ENCODE measurements at places on chromosomes 1 and 21.

- DNase-seq: no peak
These were observed 3.4 kb downstream of the KCNA3 start for GRCh38 chr1:110671361-110671760.

DNA sequence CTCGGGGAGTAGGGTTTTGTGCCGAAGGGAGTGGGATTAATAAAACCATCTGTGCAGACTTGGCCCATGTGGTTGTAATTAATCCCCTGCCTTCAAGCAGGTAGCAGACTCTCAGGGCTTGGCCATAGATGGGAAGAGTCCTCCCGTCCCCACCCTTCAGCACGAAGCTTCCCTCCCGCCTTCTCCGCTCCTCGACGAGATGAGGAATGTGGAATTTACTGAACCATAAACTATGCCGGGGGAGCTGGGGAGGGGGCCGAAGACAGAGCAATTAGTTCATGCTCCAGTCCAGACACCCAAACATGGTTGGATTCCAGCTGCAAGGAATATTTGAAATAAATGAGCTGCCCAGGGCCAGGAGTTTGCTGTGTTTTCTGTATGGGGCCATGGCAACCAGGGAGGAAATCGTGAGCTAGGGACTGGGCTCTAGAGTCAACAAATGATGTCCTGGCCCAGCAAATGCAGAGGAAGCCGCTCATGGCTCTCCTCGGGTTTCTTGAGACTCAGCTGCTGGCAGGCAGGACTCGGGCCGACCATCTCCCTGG, 78.8 kb downstream of the SPSB1 start:
- DNase-seq: no peak

- no peak for DNase-seq
These were observed 977 bp downstream of the LCA5L start for GRCh38 chr21:39444421-39445180.

DNA sequence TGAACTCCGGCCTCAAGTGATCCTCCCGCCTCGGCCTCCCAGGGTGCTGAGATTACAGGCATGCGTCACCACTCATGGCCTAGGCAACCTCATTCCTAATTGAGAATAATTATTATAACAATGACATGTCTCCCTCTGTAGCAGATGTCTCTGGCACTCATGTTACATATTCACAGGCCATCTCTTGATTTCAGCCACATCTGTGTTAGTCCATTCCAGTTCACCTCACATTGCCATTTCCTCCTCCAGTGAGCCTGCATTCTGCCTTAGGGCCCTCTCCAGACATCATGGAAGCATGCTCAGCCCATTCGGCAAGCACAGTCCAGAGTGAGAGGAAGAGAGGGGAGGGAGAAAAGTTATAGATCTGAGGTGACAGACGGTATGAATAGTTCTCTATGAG, 32.5 kb downstream of the CDKN2C start:
- DNase-seq: no peak

- no peak for DNase-seq
These were observed 8.1 kb upstream of the ACKR1 start for GRCh38 chr1:159196543-159196942.

- DNase-seq: no peak
These were observed 62.3 kb downstream of the ARHGEF10L start for GRCh38 chr1:17601643-17602382.

DNA sequence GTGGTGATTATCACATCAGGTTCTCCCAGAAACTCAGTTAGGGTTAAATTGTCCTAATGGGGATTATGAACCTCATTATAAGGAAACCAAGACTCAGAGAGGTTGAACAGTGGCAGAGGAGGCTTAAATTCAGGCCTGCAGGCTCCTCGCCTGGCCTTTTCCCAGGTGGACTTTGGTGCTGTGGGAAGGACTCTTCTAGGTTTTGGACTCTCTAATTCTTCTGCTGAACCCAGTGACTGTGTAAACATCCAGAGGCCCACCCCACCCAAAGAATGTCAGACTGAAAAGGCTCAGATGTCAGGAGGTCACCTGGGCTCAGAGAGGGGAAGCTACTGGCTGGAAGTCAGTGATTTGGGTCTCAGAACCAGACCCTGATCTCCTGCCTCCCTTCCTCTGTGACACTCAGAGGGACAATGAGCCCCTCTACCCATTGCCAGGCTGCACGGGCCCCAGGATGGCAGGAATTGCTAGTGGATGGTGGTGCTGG, 2.5 kb downstream of the ZNF362 start:
- no peak for DNase-seq

DNA sequence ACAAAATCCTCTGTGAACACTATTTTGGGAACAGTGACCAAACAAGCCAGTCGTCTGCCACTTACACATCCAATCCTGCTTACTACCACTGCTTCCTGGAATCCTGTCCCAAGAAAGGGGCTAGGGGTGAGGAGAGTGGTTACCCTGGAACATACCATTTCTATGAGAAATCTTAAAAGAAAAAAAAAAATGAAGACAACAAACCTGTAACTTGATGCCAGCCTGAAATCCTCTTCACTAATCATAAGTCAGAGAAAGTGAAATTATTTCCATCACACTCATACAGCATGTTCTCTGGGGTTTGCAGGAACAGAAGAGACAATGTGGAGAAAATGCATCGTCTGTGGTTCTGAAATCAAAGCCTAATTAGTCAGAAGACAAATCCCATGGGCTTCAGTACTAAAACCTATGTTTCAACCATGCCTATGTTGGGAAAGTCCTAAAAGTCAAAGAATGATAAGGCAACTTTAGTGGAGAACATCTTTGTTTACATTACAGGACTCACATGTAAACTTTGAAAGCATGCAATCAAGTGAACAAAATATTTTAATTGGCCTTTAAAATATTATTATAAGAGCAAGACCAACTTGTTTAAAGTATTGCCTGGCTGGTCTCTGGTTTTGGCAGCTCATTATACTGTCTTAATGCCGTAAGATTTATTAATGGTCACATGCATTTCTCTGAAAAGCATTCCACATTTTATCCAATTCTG, 220.7 kb downstream of the LTN1 start:
- DNase-seq: no peak

- DNase-seq: no peak
These were observed 2.8 kb upstream of the ZNF678 start for GRCh38 chr1:227560393-227561173.

DNA sequence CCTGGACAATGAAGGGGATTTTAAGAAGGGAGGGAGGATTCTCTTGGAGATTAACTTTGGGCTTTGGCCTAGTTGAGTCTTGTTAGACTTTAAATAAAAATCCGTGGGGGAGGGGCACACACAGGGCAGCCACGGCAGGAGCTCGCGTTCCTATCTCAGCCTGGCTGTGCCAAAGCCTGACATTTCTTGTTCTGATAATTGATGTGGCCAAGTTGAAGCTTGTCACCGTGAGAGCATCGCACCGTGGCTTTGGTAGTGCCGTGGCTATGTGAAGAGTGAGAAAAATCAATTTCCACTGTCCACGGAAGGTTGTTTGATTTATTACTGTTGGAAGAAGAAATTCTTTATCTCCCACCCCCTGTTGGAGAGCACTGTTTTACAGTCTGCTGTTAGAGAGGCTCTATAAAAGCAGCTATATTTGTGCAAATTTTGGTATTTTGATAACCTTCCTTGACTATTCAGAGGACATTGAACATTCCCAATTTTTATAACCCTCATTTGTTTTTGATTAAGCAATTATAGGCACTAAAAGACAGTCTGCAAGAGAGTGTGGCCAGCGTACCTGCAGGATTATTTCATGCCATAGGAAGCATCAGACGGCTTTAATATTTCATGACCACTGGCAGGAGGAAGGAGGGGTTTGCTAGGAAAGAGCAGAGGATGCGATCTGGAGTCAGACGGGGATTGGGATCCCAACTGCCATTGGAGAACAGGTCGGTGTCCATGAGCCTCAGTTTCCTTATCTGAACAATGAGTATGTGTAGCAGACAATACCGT, 160.7 kb downstream of the KAZN start:
- no peak for DNase-seq

GRCh38 chr21:45116066-45116465, 41.7 kb downstream of the ADARB1 start:
- DNase-seq: no peak

- DNase-seq: no peak
These were observed 47.9 kb downstream of the DDAH1 start for GRCh38 chr1:85417017-85417416.

- DNase-seq: no peak
These were observed 557.5 kb downstream of the PTPRU start for GRCh38 chr1:29793653-29794348.

- DNase-seq: no peak
These were observed 89.0 kb upstream of the SERTAD4 start for GRCh38 chr1:210143465-210144062.

- no peak for DNase-seq
These were observed 83.0 kb downstream of the MAN1C1 start for GRCh38 chr1:25699500-25700143.

GRCh38 chr1:39499668-39500067, 8.2 kb downstream of the BMP8A start:
- DNase-seq: no peak

GRCh38 chr1:118021668-118022067, 92.1 kb downstream of the WDR3 start:
- DNase-seq: no peak

DNA sequence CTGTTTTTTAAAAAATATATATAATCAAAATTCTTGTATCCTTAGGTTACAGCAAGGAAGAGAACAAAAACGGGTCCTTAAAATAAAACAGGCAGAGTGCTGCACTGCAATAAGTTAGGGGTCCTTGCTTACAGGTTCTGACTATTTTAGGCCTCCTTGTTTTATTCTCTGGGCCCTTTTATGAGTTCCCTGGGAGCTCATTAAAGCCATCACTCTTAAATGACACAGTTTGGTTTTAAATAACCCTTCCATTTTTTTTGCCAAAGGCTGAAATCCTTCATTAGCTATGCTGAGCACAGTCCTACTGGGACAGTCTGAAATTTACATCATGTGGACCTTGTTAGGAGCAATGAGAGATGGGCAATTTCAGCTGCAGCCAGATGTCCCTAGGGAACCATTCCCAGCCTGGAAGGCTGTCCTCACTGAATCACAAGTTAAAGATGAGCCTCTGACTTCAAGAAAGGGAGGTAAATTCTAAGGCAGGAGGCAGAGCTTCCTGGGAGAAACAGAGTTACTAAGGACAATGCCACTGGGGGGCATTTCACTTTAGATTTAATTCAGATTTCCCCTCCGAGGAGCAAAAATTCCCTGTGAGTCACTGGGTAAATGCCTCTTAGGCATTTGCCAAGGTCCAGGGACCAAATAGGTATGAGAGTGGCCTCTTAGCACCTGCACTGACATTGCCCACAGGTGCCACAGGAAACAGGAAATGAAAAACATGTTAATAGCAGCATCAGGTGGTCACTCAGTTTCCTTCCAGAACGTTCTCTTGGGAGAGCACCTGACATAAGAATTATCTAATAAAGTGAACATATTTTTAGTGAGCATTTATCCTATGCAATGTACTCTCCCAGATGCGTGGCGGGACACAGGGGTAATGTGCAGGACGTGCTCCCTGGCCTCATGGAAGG, 3.8 kb upstream of the MUL1 start:
- DNase-seq: no peak

- no peak for DNase-seq
These were observed 15.5 kb downstream of the KCNA10 start for GRCh38 chr1:110503471-110503870.

DNA sequence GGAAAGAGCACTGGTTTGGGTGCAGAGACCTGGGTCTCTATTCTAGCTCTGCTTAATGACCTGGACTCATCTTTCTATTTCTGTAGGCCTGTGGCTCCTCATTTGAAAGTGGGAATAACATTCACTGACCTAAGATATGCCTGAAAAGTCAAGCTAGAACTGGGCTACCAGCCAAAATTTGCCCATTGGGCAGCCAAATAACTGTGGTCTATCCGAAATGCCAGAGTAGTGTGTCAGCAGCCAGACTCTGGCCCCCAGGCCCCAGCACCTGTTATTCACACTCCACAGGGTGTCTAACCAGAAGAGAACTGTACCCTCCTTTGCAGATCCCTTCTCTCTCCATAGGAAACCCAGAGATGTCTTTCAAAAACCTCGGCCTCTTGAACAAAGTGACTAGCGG, 12.6 kb downstream of the DAB1 start:
- no peak for DNase-seq

GRCh38 chr1:43772978-43773377, 65.6 kb downstream of the ST3GAL3 start:
- DNase-seq: no peak

GRCh38 chr1:22889213-22889827, 83.3 kb downstream of the LACTBL1 start:
- no peak for DNase-seq

GRCh38 chr1:85343612-85344255, 67.3 kb upstream of the BCL10 start:
- DNase-seq: no peak

DNA sequence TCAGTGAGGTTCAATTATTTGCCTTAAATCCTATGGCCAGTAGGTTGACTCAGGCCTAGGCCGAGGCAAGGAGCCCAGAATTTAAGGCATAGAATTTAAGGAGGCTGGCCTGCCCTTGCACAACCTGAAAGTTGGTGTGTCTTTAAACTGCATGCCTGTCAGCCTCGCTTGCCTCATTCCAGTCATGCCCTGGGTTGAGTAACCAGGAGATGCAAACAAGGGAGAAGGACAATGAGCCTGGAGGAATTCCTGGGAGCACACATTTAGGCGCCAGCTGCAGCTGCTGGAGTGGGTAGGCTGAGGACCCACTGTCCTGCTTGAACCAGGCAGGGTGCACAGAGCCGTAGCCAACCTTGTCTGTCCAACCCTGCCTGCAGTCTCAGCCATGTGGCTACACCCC, 11.7 kb downstream of the CD2 start:
- DNase-seq: no peak

- no peak for DNase-seq
These were observed 13.6 kb downstream of the PCNX2 start for GRCh38 chr1:233281711-233282581.

DNA sequence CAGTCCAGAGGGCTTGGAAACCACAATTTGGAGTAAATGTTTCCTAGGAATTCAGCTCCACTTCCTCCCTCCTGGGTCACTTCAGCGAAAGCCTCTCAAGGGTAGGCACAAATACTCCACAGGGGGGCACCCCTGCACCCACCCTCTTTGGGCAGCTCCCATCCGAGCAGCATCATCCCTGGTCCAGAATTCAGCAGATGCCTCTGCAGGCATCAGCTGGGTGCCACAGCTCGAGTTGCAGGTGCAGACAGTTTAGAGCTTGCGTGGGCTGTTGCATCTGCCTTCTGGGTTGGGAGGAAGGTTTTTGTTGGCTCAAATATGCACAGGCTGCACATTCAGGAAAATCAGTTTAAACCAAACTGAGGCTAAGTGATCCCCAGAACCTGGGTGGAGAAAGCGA, 25.0 kb downstream of the KANK4 start:
- DNase-seq: no peak

GRCh38 chr21:35449846-35450245, 400.7 kb upstream of the RUNX1 start:
- no peak for DNase-seq

GRCh38 chr1:217105437-217105836, 382.2 kb upstream of the ESRRG start:
- no peak for DNase-seq

- DNase-seq: no peak
These were observed 3.5 kb upstream of the TSPEAR start for GRCh38 chr21:44714905-44715304.

DNA sequence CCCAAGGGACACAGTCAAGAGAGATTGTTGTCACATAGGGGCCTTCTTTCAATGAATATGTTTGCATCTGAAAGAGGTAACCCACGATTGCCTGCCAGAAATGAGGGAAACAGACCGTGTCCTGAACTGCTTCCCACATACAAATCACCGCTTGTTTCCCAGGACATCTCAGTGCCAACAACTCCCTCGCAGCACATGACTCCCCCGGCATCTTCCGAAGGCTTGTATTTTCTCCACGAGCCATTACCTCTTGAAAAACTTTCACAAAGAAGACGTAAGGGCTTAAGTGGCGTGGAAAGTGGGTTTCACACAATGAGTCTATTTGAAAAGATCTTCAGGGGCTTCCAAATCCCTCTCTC, 31.6 kb upstream of the PDE9A start:
- DNase-seq: no peak

All from stimulated activated CD8-positive, alpha-beta memory T cell treated with anti-CD3 and anti-CD28 coated beads, Interleukin-12 subunit alpha, Interleukin-12 subunit beta, amount 100 ng/mL, for 4 hours (primary cell).